ENCODE measurements at places on chromosomes 1 and 21.
A peak's percentile ranks its signal among the peaks of the same experiment; 100 is the strongest.

GRCh38 chr1:164926107-164926506 is 367.1 kb downstream of the PBX1 start:
- DNase-seq, result no peak

DNA sequence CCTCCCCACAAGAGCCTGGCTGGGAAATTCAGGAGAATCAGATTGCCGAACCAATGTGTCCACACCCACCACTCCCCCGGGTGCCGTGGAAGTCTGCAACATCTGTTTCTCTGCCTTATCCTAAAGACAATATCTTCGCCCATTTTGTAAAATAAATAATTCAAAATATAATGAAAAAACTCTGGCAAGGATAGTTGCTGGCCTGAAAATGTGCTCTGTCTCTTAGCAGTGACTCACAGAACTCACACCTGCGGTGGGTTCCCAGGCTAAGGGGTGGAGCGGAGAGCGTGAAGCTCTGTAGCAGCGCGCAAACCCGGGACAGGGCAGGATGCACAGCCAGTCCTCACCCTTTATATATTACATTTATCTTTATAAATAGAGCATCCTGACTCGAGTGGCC is 99.9 kb downstream of the COLGALT2 start:
- no peak for DNase-seq

DNA sequence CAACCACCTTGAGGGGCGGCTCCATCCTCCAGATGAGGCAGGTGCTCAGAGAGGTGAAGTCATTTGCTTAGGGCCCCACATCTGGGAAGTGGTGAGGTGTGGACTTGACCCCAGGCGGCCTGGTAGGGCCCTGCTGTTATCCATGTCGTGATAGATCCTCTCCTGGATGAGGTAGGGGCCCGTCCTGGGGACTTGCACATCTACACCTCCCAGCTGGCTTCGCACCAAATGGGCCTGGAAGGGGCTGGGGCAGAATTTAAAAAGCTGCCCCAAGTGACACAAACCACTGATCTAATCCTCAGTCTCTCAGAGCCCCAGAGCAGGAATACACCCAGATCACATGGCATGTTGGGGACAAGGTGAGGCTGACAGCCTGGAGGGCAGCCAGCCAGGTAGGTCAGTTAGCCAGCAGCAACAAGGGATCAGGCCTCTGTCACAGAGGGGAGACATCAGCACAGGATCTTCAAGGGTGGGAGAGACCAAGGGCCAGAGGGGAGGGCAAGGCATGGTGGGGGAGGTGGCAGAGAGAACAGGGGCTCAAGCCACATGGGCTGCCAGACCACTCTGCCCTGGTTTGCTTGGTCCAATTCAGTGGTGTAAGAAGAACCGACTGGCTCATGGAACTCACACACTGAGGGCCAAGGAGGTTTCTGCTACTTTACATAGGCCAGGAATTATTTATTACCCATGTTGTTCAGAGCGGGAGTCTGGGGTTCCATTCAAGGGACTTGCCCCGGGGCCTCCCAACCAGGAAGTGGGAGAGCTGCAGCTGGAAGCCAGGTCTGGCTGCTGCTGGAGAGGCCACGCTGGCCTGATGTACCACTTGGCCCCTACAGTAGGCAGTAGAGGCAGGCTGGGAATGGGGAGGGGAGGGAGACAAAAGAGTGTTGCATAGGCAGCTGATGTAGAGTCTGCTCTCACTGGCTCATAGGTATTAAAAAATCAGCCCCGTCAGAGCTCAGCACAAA is 12.1 kb downstream of the LRP8 start:
- no peak for DNase-seq

DNA sequence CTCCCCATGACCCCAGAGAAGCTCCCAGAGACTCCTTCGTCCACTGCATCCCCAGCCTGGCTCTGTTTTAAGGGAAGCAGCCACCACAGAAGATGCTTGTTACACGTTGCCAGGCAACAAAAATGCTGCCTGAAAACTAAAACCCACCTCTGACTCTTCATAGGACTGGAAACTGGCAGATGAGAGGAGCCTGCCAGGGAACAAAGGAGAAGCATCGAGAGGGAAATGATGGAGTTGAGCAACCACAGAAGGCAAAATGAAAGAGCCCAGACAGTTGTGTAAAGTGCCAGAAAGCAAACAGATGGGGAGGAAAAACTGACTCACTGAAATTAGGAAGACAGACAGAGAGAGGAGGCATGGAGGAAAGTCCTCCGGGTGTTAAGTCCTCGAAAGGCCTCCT is 118.4 kb downstream of the KCNN3 start:
- DNase-seq, result no peak

GRCh38 chr1:215710036-215710898 is 143.2 kb downstream of the KCTD3 start:
- peak; percentile 1 for DNase-seq

DNA sequence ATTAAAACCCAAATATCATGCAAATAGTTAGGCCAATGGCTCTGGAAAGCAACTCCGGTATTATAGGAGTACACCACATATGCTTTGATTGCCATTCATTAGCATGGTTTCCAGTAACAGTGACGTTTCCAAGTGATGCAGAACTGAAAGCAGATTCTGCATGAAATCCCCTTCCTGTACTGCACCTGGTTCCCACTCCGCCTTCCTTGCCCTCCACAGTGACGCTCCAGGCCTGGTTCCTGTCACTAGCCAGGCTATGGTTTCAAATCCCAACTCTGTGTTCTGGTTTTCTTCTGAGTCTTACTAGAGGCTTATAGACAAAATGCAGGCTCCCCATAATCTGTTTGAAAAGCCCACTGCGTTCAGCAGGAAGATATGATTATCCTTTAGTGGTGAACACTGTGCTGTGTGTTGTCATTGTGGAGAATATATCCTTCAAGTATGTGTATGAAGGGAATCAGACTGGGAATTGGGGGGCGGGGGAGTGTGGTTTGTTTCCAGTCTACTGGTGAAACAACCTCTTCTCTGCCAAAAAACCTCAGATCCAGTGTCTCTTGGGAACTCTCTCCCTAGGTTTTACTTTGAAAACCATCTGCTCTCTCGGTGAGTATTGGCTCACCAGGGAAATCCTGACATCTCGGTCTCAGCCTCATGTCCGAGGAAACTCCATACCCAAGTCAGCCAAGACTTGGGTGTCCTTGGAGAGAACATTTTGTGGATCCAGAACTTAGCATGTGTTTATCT is 78.7 kb downstream of the TYW3 start:
- DNase-seq, result no peak

GRCh38 chr1:21329209-21329844 is 39.1 kb upstream of the ECE1 start:
- no peak for DNase-seq

DNA sequence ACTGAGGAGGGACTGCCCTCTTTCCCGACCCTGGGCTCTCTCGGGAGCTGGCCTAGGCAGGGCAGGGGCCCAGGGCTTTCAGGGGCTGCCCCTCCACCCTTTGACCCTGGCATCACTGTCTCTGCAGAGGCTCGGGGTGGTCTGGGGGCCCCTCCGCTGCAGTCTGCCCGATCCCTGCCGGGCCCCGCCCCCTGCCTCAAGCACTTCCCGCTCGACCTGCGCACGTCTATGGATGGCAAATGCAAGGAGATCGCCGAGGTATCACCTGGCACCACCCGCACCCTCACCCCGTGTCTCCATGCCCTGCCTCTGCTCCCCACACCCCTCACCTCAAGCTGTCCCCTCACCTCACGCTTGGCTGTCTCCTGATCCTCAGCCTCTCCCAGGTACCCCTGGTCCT is 5.5 kb downstream of the AMPD2 start:
- DNase-seq, result no peak

DNA sequence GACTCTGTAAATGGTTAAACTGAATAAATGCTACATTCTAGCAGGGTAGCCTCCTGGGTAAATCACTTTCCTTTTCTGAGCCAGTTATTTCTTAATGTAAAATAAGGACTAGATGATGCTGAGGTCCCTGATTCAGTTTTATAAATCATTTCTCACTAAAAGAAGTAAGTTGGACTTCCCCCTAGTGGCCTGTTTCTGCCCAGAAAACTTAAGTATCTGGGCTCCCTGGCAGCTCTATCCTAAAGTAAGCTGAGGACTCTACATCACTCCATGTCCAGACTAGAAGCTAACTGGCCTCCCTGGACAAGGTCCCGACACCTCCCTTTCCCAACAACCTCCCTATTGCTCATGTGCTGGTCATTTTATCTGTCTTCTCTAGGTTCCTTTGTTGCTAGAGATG is 3.0 kb downstream of the GPN2 start:
- no peak for DNase-seq

DNA sequence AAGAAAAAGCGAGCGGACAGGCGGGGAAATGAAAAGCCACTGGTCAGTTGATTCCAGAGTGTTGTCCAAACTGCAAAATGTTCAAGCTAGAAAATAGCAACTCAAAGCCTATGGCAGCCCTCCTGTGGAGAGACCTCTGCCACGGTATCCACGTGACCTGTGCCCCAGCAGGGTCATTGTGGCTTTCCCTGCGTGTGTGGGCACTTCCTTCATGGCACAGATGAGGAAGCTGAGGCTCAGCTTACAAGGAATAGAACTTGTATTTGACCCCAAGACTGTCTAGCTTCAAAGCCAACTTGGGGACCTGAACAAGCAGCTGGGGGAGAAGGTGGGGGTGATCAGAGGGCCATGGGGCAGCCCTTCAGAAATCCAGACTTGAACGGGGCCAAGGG is 15.6 kb upstream of the PLEKHG5 start:
- DNase-seq, result no peak

GRCh38 chr1:178580096-178580495 is 67.2 kb downstream of the TEX35 start:
- DNase-seq, result no peak

DNA sequence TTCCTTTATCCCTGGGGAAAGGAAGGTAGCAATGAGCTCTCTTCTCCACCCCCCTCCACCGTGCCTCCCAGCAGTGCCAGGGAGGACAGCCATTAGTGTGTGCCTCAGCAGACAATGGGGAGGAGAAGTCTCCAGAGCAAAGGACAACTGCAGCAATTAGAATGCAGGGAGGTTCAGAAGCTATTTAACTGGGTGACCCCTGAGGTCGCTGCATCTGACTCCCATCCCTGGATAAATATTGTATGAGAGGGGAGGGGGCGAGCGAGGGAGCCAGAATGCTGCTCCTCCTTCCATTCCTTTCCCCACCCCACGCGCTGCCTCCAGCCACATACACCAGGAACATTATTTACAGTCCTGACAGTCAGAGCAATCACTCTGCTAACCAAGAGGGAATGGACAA is 59.0 kb downstream of the ERI3 start:
- no peak for DNase-seq

DNA sequence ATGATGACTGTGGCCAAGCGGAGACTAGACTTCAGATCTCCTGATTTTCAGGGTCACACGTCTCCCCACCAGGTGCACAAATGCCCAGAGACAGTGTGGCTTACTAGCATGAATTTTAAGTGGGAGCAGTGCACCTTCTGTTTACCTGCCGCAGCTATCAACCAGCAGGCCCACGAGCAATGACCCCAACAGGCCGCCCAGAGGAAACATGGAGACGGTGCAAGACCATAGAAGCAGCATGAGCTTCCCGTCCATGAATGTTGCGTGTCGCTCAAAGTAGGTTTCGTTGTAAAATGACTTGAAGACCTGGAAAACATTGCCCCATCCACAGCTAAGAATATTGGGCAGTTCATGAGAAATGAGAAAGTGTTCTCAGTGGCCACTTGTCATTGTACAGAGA is 3.5 kb downstream of the SLC2A7 start:
- DNase-seq, result no peak

GRCh38 chr1:46005594-46005993 is 126.8 kb downstream of the PIK3R3 start:
- DNase-seq, result no peak

DNA sequence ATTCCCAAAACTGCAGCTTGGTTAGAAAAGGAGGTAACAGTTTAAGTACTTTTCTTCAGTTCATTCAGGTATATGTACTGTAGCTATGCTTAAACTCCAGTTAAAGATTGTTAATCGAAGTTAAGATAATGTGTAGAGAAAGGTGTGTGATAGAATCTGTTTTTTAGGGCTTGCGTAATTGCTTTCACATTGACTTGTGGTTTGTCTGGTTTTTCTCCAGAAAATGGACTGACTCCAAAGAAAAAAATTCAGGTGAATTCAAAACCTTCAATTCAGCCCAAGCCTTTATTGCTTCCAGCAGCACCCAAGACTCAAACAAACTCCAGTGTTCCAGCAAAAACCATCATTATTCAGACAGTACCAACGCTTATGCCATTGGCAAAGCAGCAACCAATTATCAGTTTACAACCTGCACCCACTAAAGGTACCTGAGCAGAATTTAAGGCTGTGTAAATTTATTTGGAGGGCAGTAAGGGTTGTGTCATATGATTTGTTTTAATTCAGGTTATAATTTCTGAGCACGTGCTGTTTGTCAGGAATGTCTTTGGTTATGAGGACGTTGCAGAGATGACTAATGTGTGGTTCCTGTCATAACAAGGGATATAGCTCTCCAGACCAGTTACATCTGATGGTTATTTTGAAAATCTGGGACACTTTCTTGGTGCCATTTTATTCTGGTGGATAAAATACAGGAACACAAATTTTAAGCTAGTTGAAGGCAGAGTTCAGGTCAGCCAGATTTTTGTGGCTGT is 26.0 kb downstream of the ATF6 start:
- no peak for DNase-seq

- no peak for DNase-seq
Measured at GRCh38 chr1:232534552-232535517, 95.1 kb downstream of the SIPA1L2 start.

DNA sequence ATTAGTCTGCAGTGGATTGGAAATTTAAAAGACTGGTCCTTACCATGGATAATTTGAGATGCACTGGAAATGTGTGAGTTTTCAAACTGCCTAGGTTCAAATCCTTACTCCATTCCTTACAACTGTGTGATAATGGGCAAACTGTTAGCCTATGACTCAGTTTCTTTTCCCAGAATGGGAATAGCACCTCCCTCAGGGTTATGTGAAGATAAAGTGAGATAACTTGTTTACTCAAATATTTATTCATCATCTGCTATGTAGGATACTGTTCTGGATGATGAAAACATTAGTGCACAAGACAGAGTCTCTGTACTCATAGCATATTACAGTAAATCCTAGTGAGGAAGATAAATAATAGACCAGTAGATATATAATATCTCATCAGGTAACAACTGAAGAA is 28.6 kb downstream of the LRIG2 start:
- no peak for DNase-seq

DNA sequence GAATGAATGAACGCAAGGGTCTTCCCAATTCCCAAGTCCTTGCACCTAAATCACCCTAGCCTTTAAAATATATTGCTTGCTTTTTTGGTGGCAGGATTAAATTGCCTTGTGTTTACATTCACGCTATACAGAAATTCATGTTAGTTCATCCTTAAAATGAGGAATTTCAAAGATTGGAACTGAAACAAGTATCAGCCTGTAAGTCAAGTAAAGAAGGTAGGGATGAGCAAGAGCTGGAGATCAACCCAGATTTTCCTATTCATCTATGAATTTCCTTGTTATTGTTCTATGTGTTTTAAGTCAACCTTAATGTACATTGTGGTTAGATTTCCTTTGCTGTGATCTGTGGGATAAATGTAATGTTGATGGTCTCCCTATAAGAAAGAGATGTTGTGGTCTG is 248.2 kb downstream of the NFIA start:
- DNase-seq, result no peak
